ENCODE measurements at places on chromosomes 2 and 18.

DNA sequence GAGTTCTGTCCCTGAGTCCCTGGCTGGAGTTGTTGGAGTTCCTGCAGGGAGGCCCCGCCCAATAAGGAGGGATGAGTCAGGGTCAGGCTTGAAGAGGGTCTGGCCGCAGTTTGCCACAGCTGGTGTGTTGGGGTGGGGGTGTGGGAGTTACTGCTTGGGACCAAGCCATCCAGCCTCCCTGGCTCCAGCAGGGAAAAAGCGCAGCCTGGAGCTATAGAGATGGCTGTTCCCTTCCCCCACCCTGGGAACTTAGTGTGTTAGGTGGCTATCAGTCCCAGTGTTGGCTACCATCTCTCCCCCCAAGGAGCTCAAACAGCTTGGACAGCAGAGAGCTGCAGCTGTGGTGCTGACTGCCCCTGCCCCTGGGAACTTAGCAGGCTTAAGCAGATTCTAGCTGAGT is 13.2 kb upstream of the TANK start:
- DNase-seq: no peak

- no peak for DNase-seq
Observed at GRCh38 chr18:74773171-74773624, 175.5 kb downstream of the ZNF407 start.

DNA sequence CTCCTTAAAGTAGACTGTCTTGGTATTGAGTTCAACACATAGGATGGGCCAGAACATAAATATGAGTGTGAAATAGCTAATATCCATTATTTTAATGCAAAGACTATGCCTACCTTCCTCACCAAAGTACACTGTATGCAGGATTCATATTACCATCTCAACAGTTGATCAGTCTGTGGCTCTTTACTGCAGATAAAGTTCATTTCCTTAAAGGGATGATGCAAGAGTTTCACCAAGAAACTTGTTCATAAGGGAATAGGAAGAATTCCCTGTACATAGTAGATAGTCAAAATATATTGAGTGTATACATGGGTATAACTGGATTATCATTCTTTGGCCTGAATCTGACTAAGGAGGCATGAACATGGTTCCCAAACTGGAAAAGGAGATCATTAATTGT is 35.0 kb downstream of the MARS2 start:
- DNase-seq: no peak

GRCh38 chr18:4589056-4589800 is 134.1 kb upstream of the DLGAP1 start:
- DNase-seq: no peak

DNA sequence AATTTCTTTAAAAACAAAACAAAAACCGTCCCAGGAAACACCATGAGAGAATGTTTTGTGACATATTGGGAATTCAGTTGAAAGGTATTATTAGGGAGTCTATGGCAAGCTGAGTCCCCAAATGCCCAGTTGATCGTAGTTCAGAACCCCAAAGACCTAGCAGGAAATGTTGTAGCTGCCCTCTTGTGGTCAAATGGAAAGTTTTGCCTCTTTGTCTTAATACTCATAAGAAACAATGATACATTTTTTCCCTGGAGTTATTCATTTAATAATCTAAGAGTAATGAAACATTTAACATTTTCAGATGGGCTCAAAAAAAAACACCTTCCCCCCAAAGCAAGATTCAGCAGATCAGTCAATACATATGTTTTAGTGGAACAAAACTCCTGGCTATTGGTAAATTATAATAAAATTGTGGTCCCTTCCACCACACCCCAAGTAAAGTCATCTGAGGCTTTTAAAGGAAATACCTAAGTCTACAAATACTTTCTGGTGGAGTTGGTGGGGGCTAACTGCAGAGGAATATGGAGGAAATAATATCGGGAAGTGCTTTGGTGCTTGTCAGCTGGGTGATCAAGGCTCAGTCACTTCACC is 37.8 kb upstream of the EFEMP1 start:
- no peak for DNase-seq

DNA sequence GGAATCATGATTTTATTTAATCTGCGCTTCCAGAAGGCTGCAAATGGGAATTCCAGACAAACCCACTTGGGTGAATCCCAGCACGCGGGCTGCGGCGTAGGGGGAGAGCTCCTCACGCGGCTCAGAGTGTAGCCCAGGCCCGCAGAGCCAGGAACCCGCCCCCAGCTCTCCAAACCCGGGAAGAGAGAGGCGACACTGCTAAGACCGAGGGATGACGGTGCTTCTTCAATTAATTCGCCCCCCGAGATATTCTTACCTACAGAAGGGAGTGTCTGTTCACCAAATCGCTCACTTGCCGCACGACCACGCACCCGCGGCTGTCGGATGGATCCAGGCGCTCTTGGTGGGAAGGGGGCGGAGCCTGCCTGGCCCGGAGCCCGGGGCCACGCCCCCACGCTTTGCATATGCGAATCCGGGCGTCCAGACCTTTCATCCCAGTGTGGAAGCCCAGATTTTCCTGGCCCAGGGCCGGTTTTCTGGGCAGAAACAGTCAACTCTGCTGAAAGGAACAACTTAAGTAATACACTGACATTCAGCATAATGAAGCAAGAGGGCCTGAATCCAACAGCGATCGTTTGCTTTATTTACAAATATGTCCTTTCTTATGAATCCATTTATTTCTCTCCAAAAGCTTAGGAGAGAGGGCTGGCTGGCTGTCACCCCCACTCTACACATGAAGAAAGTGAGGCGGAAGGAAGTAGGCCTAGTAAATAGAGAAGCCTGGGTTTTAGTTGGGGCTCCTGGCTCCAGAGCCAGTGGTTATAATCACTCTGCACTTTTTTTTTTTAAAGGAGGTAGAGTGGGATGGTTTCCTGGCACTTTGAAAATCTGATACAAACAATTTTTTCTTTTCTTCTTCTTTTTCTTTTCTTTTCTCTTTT is at the start of gene SLC19A3:
TSS of gene SLC19A3 (minus strand) at position 342 of the 881 bp plus-strand sequence. CDS start 15,710 bp downstream, outside the sequence.
- DNase-seq: peak; percentile 92

- no peak for DNase-seq
Observed at GRCh38 chr2:194062401-194062800, 1594.6 kb upstream of the SLC39A10 start.

GRCh38 chr2:78407960-78408794 is 617.3 kb upstream of the REG3G start:
- DNase-seq: no peak

DNA sequence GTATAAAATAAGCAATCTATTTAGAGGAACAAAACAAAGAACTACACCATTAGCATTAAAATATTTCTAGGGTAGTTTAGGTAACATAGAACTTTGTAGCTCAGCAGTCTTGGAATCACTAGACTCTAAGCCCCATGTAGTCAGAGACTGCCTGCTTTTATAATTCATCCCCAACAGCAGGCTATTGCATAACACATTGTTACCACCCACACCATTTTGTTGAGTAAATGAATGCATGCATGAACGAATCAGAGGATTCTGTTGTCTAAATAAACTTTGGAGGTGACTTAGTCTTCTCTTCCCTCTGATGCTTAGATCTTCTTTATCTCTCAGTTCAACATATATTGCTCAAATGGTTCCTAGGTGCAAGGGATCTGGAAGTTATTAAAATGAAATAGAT is 167.6 kb upstream of the TNP1 start:
- DNase-seq: no peak

- peak; percentile 32 for DNase-seq
Observed at GRCh38 chr2:62114564-62114963, 81.4 kb upstream of the B3GNT2 start.

DNA sequence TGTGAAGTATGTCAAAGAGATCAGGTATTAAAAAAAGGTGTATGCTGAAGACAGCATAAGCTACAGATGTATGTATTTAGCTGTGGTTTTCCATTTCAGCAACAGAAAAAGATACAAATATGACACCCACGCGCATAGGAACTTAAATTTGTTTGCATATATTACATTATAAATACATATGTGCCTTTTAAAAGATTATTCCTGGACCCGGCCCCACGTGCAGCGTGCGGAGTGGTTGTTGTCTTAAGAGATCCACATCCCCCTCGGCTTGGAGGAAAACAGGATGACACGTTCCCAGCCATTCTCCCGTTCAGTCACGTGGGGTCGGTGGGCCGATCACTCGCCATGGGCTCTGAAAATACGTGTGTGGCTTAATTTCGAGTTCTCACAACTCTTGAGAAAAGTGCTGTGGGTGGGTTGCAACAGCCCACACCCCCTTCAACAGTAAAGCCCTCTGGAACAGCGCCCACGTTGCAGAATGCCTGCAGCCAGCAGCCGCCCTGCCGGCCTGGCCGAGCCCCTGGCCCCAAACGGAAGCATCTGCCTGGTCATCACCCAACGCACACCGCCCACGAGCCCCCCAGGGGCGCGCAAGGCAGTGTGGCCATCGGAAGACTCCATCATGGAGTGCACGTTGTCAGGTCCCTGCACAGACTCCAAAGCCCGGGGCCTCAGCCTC is 18.6 kb upstream of the KCNG2 start:
- DNase-seq: no peak

- DNase-seq: no peak
Observed at GRCh38 chr2:185137700-185138099, 539.4 kb downstream of the ZNF804A start.

DNA sequence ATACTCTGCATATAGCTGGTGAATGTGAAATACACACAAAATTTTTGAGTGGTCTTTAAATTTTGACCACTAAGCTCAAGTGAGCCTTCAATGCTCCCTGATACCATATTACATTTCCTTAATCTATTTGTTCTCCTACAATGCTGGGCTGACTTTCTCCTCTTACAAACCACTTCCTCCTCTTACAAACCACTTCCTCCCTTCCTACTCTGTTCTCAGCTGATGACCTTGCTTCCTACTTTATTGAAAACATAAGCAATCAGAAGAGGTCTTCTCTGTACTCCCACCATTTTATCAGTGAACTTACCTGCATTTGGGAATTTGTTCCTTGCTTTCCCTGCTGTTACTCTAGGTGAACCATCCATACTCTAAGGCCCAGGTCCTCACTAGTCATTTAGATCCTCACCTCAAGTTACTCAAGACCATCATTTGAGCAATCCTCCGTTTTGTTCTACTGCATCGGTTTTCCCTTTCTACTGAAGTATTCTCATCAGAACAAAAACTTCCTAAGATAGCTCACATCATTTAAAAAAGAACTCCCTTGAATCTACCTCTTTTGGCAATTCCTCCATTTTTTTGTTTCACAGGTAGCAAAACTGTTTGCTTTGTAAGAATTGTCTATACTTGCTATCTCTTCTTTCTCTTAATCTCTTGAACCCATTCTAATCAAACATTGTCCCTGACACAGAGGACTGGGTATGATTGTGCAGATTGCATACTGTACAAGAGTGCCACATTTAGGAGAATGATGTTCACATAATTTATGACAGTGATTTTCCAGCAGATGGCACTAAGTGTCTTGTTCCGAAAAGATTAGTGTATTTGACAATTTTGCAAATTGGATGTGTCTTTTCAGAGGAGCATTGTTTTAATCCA is 96.5 kb downstream of the EPB41L5 start:
- DNase-seq: no peak

- no peak for DNase-seq
Observed at GRCh38 chr2:130850788-130851623, 14.3 kb downstream of the ARHGEF4 start.

DNA sequence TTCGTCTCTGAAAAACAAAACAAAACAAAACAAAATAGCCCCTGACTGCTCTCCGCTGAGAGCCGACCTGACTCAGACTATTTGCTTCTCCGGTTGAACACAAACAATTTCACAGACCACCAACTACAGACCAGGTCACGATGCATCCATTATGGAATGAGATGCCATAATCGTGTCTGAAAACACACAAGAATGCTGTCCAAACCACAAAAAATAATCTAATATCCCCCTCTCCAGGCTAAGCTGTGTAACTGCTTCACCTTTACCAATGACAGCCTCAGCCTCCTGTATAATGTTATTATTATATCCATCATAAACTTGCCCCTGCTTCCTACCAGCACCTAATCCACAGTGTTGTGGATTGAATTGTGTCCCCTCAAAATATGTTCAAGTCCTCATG is 114.7 kb downstream of the DNAH6 start:
- DNase-seq: no peak

DNA sequence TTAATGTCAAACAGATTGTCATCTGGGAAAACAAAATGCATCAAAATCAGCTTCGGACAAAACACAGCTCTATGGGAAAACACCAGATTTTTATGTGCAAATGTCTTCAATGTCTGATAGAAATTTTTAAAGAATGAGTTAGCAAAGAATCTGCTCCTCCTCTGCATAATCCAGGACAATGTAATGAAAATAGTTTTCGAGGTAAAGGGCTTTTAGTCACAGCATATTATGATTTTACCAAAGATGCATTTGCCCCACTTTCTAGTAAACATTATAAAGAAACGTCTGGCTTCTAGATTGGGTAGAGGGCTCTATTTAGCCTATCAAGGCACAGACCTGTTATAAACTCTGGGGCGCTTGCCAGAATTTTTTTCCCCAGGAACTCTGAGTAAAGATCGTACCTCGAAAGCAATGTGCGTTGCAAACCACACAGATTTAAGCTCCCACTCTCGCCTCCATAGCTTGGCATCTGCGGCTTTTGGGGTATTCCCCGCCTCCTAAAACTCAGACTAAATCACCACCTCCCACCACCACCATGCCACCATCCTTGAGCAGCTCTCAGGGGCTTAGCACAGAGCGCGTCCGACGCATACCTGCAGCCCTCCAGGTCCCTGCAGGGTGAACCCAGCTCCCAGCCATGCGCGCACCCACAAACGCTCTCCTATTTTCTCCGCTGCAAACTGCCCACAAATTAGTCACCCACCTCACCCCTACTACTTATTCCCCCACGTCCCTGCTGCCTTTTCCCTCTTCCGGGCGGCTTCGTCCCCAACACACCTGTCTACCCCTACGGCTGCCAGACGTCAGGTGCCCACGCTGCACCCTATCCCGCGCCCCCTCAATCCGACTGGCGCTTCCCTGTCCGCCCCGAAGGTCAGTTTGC is 829 bp downstream of the ACVR1C start:
- DNase-seq: peak; percentile 38

GRCh38 chr2:27729198-27729597 is 42.3 kb upstream of the MRPL33 start:
- no peak for DNase-seq

GRCh38 chr2:130359466-130359865 is 3.6 kb downstream of the PTPN18 start:
- DNase-seq: no peak

DNA sequence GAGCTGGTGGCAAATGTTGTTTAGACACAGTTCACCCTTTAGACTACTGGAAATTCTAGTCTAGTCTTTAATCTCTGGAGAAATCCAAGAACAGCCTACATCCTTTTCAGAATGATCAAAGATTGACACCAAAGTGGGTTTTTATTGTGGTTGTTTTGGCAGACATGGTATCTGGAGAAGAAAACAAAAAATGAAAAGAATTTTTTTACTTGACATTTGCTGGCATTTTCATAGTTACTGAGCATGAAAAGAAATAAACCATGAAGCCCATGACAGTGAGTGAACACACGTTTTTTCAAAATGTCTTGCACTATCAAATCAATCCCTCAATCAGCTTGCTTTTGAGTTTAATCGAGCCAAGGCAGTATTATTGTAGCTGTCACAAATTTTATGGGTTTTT is 125.3 kb downstream of the CCBE1 start:
- DNase-seq: no peak

- DNase-seq: no peak
Observed at GRCh38 chr2:231992888-231993287, 31.4 kb downstream of the DIS3L2 start.

- no peak for DNase-seq
Observed at GRCh38 chr18:34783501-34783900, 73.4 kb downstream of the DTNA start.
